A549 treated with GW870086 at 1 μM for 4 hours (cell line): ENCODE measurements at places on chromosomes 12 and 14. TPM values are rescaled to one million over a fixed set of nuclear protein-coding genes. Genes with fewer than 3 reads are reported as not detected.

The KLHDC1 gene
- total RNA-seq: 0.16 to 0.25 TPM (median 0.21 TPM) in 4 of 5 replicates, not detected in the other

The PPM1H gene
- total RNA-seq: 7.5 to 9.2 TPM (median 7.8 TPM) in 5 replicates

The SERPINA12 gene
- total RNA-seq: not detected in 5 replicates

The RTL1 gene
- total RNA-seq: 0.19 to 0.30 TPM (median 0.24 TPM) in 5 replicates

The EFS gene
- total RNA-seq: not detected in 5 replicates

The JPH4 gene
- 0.03 to 0.10 TPM (median 0.07 TPM) in 3 of 5 replicates, not detected in the others for total RNA-seq
